ENCODE measurements at places on chromosomes 11 and 22.

DNA sequence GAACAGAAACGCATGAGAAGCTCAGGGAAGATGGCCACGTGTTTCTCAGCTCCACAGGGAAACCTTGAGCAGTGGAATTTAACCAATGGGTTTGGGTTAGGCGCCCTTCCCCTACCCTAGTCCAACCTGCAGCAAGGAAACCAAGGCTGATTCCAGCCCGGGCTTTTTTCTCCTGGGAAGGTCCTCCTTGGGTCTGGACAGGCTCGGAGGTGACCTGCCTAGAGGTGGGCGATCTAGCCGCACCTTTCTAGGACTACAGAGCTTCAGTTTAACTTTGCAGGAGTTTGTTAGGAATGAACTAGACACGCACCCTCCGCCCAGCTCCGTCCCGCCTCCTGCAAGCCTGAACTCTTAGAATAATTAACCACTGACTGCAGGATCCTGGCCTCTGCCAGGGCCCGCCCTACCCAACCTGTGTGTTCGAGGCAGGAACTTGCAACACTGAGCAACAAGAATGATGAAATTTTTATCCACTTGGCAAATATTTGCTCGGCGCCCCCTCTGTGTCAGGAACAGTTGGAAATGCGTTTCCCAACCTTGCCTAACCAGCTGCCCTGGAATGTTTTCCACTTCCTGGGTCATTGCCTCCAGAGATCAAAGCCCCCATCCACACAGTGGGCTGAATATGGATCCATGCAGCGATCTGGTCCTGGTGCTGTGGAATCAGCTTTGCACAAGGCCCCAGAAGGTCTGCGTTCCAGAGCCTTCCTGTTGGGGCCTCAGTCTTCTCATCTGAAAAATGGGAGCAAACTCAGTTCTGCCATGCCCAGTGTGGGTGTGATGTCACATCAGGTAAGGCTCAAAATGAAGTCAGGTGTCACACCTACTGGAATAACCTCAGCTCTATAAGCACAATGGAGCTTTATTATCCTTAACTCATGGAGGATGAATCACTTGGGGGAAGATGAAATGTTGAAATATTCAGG lies 13.3 kb downstream of the MPST start:
- peaks cover 20% of the 10 kb centered on the region for H3K27me3 ChIP-seq
- peaks cover 8% of the 10 kb centered on the region for H3K36me3 ChIP-seq
- peaks cover 3% of the 10 kb centered on the region for H3K4me1 ChIP-seq
- DNase-seq = no peak
- H3K27ac ChIP-seq = no peak overlapping the region

DNA sequence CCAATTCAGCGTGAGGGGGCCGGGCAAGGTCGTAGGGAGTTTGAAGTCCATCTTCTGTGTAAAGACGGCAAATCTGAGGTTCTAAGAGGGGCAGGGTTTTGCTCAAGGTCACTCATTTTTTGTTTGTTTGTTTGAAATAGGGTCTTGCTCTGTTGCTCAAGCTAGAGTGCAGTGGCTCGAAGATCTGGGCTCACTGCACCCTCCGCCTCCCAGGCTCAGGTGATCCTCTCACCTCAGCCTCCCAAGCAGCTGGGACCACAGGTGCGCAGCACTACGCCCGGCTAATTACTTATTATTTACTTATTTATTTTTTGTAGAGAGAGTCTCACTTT lies 355 bp upstream of the AP1B1 start:
- no peaks in the 10 kb centered on the region for H3K27me3 ChIP-seq
- DNase-seq = no peak

- H3K27me3 ChIP-seq = no peaks in the 10 kb centered on the region
- no peaks in the 10 kb centered on the region for H3K4me1 ChIP-seq
- no peak overlapping the region for H3K4me3 ChIP-seq
- no peak for DNase-seq
Measured at GRCh38 chr11:105537531-105537930, 72.3 kb upstream of the GRIA4 start.

GRCh38 chr11:13289081-13289480 lies 11.5 kb downstream of the BMAL1 start:
- peaks cover 10% of the 10 kb centered on the region for H3K4me1 ChIP-seq
- no peak overlapping the region for H3K4me3 ChIP-seq
- no peak overlapping the region for H3K27ac ChIP-seq
- no peak for DNase-seq
- H3K36me3 ChIP-seq = no peaks in the 10 kb centered on the region
- H3K27me3 ChIP-seq = no peaks in the 10 kb centered on the region

DNA sequence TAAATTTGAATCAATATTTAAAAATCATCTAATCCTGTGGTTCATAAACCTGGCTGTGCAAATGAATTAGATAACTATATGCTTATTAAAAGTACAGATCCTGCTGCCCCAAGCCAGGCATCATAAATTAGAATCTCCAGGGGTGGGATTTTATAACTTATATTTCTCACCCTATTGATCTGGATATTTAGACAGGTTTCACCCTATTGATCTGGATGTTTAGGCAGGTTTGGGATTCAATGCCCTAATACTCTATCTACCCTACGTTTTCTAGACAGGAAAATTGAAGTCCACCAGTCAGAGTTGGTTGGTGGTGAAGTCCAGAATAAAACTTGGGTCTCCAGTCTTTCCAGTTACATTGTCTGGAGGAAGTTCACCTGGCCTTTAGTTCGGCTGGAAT lies 2.6 kb downstream of the OR8B8 start:
- H3K4me3 ChIP-seq = no peak overlapping the region
- H3K27ac ChIP-seq = no peak overlapping the region
- no peaks in the 10 kb centered on the region for H3K27me3 ChIP-seq

DNA sequence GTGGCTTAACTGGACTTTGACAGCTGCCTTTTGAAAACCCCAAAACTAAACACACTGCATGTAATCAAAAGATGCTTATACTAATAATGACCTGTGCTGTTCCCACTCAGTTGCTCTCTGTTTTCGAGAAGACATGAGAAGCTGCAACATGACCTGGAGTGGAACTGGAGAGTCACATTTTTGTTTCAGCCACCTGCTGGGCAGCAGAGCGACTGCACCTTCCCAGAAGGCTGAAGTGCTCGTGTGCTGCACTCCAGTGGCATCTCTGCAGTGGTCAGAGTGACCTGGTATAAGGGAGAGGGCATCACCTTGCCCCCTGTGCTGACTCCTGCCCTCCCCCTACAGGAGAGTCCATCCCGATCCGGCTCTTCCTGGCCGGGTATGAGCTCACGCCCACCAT lies 8.6 kb downstream of the THYN1 start:
- no peak for DNase-seq
- H3K27me3 ChIP-seq = no peaks in the 10 kb centered on the region
- H3K27ac ChIP-seq = no peak overlapping the region
- H3K36me3 ChIP-seq = peaks cover 50% of the 10 kb centered on the region
- no peak overlapping the region for H3K4me3 ChIP-seq

GRCh38 chr22:20433686-20434241 lies 3.9 kb downstream of the SCARF2 start:
- no peaks in the 10 kb centered on the region for H3K27me3 ChIP-seq
- peaks cover 9% of the 10 kb centered on the region for H3K36me3 ChIP-seq
- H3K27ac ChIP-seq = no peak overlapping the region
- no peak overlapping the region for H3K4me3 ChIP-seq
- peaks cover 22% of the 10 kb centered on the region for H3K4me1 ChIP-seq

DNA sequence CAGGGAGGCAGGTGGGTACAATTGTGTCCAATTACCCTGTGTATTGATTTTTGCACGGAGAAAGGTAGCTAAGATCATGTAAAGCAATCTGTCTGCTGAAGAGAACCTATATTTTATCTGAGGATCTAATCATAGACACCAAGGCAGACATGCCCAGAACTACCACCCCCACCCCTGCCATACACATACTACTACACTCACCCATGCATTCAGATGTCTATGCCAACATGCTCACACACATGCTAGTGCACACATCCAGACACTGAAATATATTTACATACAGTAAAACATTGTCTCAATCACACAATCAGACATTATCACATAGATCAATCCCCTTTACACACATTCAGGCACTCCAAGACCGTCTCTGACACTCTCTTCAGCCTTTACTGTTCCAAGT lies 1.8 kb downstream of the SCN3B start:
- peaks cover 14% of the 10 kb centered on the region for H3K4me1 ChIP-seq
- H3K36me3 ChIP-seq = no peaks in the 10 kb centered on the region
- peaks cover 44% of the 10 kb centered on the region for H3K27me3 ChIP-seq
- no peak overlapping the region for H3K4me3 ChIP-seq
- no peak overlapping the region for H3K27ac ChIP-seq

DNA sequence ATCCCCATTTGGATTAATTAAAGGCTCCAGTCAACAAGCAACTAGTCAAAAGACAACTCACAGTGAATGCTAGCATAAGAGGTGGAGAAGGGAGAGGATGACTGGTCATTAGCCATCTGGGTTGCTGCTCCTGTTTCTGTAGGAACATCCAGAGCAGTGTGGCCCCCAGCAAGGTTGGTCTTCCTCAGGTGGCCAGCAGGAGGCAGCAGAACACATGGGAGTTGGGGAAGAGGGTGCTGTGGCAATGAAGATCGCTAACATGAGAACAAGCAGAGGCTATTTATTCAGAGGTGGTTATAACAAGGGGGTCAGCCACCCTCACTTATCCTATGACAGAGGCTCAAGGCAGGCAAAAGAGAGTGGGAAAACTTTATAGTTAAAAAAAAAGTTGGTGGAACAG lies 21.3 kb downstream of the IZUMO1R start:
- H3K4me3 ChIP-seq = no peak overlapping the region
- no peaks in the 10 kb centered on the region for H3K36me3 ChIP-seq
- no peak overlapping the region for H3K27ac ChIP-seq
- DNase-seq = no peak

DNA sequence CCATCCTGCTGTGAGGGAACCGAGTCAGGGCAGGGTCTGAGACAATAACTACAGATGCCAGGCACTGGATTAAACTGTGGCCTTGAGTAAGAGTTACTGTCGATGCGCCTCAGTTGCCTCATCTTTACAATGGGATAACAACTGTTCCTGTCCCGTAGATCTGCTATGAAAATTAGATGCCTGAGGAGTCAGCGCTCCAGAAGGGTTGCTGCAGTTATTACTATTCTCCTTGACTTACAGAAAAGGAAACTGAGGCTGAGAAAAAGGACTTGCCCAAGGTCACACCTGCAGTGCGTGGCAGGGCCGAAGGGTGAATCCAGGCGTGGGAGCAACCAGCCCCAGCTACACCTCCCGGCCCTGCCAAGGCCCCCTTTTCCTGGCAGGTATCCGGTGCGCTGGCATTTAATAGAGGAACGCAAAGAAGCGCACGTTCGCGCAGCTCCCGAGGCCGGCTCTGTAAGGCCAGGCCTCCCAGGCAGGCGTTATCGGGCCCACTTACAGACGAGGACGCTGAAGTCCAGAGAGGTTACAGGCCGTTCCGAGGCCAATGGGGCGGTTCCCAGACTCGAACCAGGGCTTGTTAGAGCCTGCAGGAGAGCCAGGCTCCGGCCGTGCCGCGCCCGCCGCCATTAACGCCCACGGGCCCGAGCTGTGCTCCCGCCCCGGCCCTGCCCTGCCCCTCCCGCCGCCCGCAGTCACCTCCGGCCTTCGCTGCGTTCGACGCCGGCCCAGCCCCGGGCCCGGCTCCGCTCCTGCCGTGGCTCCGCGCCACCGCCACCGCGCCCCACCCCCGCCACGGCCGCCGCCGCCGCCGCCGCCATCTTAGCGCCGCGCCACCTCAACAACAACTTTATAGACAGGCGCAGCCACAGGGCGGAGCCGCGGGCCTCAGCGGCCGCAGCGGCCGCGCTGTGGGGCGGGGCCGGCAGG lies at the start of gene C11orf68:
Gene C11orf68, minus strand, starts transcription at position 852 of the 930 bp plus-strand sequence. Its CDS starts 31 bp downstream, at position 821.
- H3K36me3 ChIP-seq = peaks cover 20% of the 10 kb centered on the region
- peak within 1 kb of the TSS; percentile 96 for H3K27ac ChIP-seq
- no peaks in the 10 kb centered on the region for H3K27me3 ChIP-seq

GRCh38 chr11:28759311-28759710 lies 651.1 kb downstream of the METTL15 start:
- no peak for DNase-seq
- peaks cover 45% of the 10 kb centered on the region for H3K4me1 ChIP-seq
- H3K27ac ChIP-seq = no peak overlapping the region
- no peak overlapping the region for H3K4me3 ChIP-seq
- H3K27me3 ChIP-seq = no peaks in the 10 kb centered on the region

DNA sequence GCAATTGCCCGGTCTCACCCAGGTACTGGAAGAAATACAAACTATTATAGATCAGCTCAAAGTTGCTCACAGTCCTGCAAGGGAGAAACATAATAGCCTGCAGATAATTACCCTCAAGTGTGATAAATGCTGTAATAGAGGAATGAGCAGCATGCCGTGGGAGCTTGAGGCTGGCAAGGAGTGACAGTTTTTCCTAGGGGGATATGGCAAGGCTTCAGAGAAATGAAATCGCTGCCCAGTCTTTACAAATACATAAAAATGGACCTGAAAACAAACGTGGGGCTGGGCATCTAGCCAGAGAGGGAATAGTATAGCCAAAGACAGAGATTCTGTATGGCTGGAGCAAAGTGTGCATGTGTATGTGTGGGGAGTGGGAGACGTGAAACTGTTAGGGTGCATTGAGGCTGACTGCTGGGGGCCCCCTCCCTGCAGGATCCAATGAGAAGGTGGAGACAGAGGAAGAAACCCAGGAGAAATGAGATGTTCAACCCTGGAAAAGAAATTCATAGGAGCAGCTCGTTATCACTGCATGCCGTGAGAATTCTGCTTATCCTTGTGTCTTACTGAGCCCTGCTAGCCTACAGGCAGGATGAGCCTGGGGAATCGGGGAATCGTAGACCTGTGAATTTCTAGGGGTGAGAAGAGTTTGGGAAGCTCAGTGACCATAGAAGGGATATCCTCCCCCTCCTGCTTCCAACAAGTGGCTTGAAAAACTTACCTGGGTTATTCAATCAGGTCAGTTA lies 167.0 kb downstream of the LDLRAD3 start:
- H3K4me3 ChIP-seq = no peak overlapping the region
- no peak overlapping the region for H3K27ac ChIP-seq
- peaks cover 33% of the 10 kb centered on the region for H3K36me3 ChIP-seq
- H3K4me1 ChIP-seq = no peaks in the 10 kb centered on the region
- DNase-seq = no peak
- no peaks in the 10 kb centered on the region for H3K27me3 ChIP-seq

GRCh38 chr11:15288863-15289262 lies 174.1 kb downstream of the INSC start:
- H3K36me3 ChIP-seq = no peaks in the 10 kb centered on the region
- no peak overlapping the region for H3K4me3 ChIP-seq
- H3K27ac ChIP-seq = no peak overlapping the region
- DNase-seq = no peak
- no peaks in the 10 kb centered on the region for H3K4me1 ChIP-seq

- H3K27me3 ChIP-seq = peaks cover 51% of the 10 kb centered on the region
- no peak for DNase-seq
- H3K4me3 ChIP-seq = no peak overlapping the region
Measured at GRCh38 chr11:71235719-71236118, 16.7 kb downstream of the SHANK2 start.

DNA sequence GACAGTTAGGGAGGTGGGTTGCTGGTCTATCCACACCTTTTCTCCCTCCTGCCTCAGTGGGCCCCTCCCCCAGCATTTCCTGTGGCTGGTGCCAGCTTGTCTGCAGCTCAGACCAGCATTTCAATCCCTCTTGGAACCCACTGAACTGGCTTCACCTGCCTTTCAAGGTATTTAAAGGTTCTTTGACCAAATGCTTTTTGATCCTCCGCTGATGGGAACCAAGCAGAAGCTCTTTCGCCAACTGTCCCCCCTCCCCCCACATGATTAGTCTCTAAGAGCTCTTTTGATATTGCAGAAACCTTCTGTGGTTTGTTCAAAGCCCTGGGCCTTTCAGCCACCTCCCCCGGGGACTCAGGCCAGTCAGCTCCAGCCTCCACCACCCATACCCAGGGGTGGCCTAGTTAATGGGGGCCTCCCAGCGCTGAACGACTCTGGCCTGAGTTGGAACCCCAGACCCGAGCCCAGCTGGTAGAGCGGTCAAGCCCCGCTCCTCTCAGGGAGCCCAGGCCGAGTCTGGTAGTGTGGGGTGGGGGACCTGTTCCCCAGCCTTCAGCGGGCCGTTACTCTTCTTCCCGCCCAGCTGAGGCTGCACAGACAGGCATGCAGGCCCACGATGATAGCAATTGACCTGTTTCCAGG lies 6.0 kb upstream of the SYT7 start:
- H3K36me3 ChIP-seq = no peaks in the 10 kb centered on the region
- no peaks in the 10 kb centered on the region for H3K27me3 ChIP-seq
- DNase-seq = no peak
- no peak overlapping the region for H3K27ac ChIP-seq

Measured in tibial artery (tissue), 4 donors.